ENCODE measurements at places on chromosomes 7 and 10.

- DNase-seq = no peak
These were observed 37.5 kb upstream of the PIK3CG start for GRCh38 chr7:106827626-106828025.

DNA sequence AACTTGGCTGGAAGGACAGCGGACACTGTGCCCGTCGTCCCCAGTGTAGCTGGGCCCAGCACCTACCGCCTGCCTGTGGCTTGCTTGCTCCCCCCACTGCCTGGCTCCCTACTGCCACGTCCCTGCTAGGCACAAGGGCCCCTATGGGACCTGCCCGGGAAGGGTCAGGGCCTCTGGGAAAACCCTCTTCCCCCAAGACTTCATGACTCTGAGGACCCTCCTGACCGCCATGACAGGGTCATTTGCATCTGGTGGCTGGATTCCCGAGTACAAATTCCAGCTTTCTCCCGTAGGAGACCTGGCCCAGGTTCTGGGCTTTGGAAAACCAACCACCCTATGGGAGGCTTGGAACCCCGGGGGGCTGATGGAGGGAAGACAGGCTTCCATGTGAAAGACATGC lies 1.4 kb upstream of the MMD2 start:
- no peak for DNase-seq

- DNase-seq = no peak
These were observed 249.9 kb upstream of the C7orf33 start for GRCh38 chr7:148340438-148341280.

GRCh38 chr7:23887660-23888059 lies 177.6 kb downstream of the STK31 start:
- DNase-seq = no peak

- no peak for DNase-seq
These were observed 127.8 kb downstream of the CELF2 start for GRCh38 chr10:11145495-11145855.

GRCh38 chr7:93378131-93378760 lies 146.1 kb downstream of the VPS50 start:
- no peak for DNase-seq

DNA sequence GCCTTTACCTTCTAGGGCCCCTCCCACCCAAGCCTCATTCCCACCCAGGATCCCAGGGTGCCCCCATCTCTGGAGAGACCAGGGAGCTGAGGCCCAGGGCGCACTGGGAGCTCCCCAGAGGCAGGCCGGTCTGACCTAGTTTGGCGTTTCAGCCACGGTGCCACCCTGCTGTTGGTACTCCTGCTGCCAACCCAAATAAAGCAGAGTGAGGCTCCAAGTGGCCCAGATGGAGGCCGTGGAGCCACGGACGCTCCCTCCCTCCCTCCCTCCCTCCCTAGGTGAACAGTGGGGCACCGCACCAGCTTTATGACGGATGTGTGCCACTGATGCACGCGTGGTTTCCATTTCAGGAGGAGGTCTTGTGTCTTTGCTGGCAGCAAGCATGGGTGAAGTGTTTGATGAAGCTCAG lies 1.8 kb downstream of the INPP5A start:
- no peak for DNase-seq

GRCh38 chr7:93889261-93889660 lies 1.3 kb downstream of the TFPI2 start:
- DNase-seq = no peak

DNA sequence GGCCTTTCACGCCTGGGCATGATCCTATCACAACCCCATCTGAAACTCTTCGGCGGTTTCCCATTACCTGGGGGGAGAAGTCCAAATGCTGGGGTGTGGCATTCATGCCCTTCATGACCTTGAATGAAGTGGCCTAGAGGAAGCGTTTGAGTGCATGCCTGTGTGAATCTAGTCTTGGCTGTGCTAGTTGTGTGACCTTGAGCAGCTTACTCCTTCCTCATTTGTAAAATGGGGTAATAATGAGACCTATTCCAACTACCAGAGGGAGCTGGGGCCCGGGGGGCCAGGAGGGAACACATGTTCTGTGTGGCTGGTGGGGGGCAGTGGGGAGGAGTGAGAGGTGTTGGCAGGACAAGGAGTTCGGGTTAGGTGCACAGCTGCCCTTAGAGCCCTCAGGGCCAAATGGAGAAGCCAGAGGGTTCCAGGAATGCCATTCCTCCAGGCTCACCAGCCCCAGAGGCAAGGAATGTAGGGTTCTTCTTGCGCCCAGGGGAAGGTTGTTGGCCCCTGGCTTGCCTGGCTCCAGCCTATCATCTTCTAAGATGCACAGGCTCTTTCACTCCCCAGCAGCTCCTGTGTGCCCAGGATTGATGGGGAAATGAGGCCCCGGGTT lies 21.3 kb upstream of the TBRG4 start:
- no peak for DNase-seq

GRCh38 chr7:75599244-75599781 lies 107.2 kb downstream of the SPDYE5 start:
- DNase-seq = no peak

- DNase-seq = no peak
These were observed 554.7 kb downstream of the SORCS3 start for GRCh38 chr10:105195831-105196230.

DNA sequence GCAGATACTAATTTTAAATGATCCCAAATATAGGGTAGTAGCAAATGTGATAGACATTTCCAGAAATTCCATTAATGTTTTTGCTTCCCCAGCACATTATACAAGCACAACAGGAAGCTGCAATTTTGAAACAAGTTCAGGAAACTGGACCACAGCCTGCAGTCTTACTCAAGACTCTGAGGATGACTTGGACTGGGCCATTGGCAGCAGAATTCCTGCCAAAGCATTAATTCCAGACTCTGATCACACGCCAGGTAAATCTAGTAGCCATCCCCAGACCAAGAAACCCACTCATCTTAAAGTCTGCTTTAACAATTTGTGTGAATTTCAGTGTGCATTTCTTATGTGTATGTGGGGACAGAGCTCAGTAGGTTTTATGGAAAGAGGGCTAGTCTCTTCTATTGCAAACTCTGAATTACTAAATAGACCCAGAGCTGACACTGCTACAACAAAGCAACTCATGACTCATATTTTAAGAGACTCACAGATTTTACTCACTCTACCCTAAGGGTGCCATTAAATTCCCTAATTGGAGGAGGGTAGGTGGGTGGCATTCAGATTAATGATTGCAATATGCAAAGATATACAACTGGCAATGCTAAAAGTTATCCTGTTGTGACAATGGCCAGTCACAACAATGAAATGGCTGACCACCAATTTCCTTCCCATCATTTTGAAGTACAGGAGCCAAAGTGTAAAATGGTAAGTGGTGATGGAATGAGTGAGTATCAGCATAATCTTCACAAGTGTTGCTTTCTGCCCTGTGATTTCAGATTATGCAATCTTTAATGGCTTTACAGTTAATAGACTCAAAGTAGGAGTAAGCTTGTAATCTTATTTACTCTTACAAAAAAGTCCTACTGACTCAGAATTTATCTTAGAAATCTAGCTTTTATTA lies 317.6 kb upstream of the PLXDC2 start:
- no peak for DNase-seq

DNA sequence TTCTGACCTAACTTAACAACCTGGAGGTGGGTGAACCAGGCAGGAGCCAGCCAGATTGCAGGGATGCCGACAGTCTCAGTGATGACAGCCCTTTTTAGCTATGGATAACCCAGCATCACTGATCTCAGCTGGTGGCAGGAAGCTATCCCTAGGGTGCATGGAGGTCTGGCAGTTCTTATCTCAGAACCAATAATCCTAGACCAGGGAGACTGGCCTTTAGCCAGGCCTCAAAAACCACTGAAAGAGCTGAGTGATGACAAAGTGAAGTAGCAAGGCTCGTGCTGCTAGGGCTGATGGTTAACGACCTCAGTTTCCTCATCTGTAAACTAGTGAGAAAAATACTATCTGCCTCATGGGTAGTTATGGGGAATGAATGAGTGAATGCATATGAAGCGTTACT lies 112.5 kb downstream of the RALA start:
- DNase-seq = no peak

GRCh38 chr10:43352951-43353350 lies 18.5 kb upstream of the FXYD4 start:
- DNase-seq = no peak

- no peak for DNase-seq
These were observed 22.9 kb upstream of the CHST3 start for GRCh38 chr10:71941318-71941717.

DNA sequence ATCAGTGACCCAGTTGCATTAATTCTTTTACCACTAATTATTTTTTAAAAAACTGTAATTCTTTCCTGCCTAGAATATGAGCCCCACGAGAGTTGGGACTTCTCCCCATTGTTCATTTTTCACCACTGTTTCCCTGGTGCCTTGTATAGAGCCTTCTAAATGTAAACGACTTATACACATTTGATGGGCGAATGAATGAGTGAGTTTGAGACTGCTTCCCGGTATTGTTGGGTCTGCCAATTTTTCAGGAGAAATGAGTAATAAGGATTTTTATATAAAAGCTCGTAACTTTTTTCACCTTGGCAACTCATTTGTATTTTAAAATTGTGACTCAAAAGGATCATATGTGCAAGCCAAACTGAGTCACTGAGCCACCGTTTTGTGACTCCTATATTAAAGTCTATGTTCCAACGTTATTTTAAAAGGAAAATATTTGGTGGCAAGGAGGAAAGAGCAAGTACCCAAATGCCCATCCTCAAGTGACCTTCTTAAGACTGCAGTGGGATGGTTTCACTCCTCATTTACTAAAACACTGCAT lies 621.3 kb downstream of the KCNMA1 start:
- DNase-seq = no peak

GRCh38 chr10:103947799-103948516 lies 19.0 kb upstream of the SLK start:
- no peak for DNase-seq

GRCh38 chr10:5446390-5446926 lies 34.1 kb downstream of the NET1 start:
- DNase-seq = no peak

DNA sequence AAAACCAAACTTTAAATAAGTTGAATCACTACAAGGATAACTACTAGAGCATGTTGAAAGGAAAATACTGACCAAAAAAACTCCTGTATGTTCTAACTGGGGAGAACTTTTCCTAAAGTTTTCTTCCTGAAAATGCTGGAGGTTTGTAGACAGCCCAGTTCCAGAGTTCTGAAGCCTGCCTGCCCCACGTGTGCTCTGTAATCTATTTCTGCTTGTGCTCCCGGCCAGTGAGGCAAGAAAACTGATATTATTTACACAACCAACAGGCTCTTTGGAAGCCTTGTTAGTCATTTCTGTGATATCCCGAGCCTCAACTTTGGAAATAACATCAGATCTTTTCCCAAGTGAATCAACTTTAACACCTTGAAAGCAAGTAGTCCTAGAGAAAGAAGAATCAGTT lies 46.7 kb downstream of the ZFAND4 start:
- no peak for DNase-seq

DNA sequence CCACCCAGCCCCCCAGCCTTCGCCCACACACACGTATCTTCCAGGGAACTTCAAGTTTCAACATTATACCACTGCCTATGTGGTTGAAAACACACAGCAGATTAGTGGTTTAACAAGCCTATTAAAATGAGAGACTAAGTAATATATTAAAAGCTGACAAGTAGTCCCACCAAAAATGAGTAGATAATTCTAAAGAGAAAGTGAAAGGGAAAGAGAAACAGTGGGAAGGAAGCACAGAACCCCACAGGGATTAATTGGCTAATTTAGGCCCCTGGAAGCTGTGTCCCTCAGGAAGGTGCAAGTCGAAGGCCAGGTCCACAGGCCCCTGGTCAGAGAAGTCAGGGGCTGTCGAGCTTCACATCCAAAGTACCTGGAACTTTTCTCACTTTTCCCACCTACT lies 210.5 kb upstream of the YAE1 start:
- DNase-seq = no peak

GRCh38 chr10:60643874-60644273 lies 134.4 kb upstream of the CDK1 start:
- DNase-seq = no peak

- no peak for DNase-seq
These were observed 10.9 kb downstream of the LDB3 start for GRCh38 chr10:86678999-86679792.

- peak; percentile 53 for DNase-seq
These were observed 11.8 kb upstream of the RRP12 start for GRCh38 chr10:97412891-97413304.

GRCh38 chr7:106597751-106598546 lies 63.0 kb downstream of the CCDC71L start:
- DNase-seq = no peak

DNA sequence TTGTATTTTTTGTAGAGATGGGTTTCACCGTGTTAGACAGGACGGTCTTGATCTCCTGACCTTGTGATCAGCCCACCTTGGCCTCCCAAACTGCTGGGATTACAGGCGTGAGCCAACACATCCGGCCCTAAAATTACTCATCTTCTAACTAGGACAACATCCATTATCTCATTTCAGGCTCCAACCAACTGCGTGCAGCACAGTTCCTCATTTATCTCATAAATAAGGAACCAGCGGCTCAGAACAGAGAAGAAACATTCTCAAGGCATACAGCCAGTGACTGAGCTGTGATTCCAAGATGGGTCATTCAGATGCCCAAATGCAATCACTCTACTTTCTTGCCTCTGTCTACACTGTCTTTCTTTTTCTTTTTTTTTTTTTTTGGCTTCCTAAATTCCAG lies 356.1 kb downstream of the ELMO1 start:
- no peak for DNase-seq

DNA sequence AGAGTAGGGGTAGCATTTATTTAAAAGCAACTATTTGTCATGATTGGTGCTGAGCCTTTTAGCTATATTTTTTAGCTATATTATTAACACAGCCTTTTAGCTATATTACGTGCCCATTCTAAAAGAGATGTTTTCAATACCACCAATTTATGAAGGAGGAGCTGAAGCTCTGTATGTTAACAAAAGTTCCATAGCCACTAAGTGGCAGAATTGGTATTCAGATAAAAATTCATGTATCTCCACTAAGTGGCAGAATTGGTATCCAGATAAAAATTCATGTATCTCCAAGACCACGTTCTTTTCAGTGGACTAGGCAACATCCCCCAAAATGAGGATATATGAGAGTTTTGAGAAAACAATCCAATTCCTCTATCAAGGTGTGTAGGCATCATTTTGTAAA lies 268.6 kb downstream of the HGF start:
- no peak for DNase-seq

DNA sequence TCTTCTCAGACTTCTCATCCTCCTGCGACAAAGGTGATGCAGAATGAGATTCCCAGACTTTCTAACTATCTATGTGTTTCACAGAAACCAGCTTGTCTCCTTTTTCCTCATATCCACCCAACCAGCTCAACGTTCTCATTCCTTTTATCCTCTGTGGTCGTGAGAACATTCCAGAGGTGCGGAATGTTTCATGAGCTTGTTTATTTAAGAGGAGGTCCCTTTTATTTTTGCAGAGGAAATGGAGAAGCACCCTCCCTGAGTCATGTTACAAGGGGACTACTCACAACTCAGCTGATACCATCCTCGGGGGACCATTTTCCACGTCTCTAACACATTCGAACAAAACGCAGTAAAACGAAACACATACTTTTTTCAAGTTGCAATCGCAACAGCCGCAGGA lies 93.2 kb downstream of the ZRANB1 start:
- DNase-seq = no peak

- no peak for DNase-seq
These were observed 22.0 kb upstream of the CUX1 start for GRCh38 chr7:101795461-101795860.

Measured in T-helper 2 cell (primary cell).